ENCODE measurements at places on chromosomes 6 and 20. TPM values are rescaled to one million over a fixed set of nuclear protein-coding genes. Genes with fewer than 3 reads are reported as not detected.

The SNAP91 gene
- total RNA-seq, result not detected

The DLL1 gene
- 0.55 TPM for total RNA-seq

DNA sequence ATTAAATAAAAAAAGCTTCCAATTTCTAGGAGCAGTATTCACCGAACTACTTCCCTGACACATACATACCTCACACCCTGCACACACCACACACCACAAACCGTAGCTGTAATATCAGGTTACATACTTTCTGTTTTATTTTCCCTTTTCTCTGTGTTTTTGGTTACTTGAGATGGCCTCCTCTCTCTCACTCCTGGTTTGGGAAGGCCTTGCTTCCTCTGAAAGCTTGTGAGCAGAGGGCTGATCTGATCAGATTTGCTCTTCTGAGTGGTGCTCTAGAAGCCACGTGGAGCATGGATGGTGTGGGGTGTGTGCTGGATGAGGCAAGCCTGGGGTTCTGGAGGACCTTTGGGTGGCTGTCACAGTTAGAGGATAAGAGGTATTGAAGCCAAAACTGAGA lies 20.9 kb downstream of the UTRN start:
- H3K4me1 ChIP-seq, result peaks cover 28% of the 10 kb centered on the region
- peak overlapping the region; percentile 25 for H3K27ac ChIP-seq
- H3K36me3 ChIP-seq, result no peaks in the 10 kb centered on the region
- peak overlapping the region; percentile 4 for H3K4me3 ChIP-seq
- no peaks in the 10 kb centered on the region for H3K27me3 ChIP-seq

GRCh38 chr6:33053230-33053629 lies 20.2 kb downstream of the HLA-DPA1 start:
- no peak overlapping the region for H3K4me3 ChIP-seq
- H3K27ac ChIP-seq, result no peak overlapping the region
- no peak for DNase-seq
- no peaks in the 10 kb centered on the region for H3K4me1 ChIP-seq

DNA sequence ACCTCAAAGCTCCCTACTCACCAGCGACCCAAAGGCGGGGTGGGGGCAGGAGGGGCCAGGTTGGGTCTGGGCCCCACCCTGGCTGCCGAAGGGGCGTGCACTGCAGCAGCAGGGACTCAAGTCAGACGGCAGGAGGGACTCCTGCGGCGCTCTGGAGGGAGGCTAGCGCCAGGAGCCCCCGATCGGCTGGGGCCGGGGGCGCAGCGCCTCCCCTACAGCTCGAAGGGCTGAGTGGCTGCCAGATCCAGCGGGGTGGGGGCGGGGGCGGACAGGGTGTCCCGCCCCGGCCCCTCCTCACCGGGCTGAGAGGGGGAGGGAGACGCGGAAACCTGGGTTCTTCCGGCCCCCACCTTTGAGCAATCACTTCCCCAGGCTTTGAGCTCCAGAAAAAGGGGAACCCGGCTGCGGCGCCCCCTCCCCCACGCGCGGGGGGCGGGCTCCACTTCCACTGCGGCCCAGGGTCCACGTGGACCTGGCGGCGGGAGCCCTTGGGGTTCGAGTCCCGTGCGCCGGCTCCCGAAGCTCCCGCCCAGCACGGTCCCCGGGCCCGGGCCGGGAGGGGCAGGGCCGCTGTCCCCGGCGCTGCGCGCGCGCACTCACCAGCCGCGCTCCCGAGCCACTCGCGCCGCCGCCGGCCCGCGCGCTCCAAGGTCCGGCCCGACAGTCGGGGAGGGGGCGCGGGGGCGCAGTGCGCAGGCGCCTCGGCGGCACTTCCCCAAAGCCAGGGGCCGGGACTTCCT lies at the start of gene RGS19:
TSS of gene RGS19 (minus strand) at position 246 of the 740 bp plus-strand sequence. CDS start 2,632 bp downstream, outside the sequence.
- H3K27me3 ChIP-seq, result peaks cover 3% of the 10 kb centered on the region
- peaks cover 27% of the 10 kb centered on the region for H3K4me1 ChIP-seq
- peak within 1 kb of the TSS; percentile 90 for H3K4me3 ChIP-seq
- peaks cover 3% of the 10 kb centered on the region for H3K36me3 ChIP-seq

- no peak overlapping the region for H3K4me3 ChIP-seq
- H3K27me3 ChIP-seq, result no peaks in the 10 kb centered on the region
- H3K4me1 ChIP-seq, result no peaks in the 10 kb centered on the region
- DNase-seq, result no peak
- H3K36me3 ChIP-seq, result no peaks in the 10 kb centered on the region
Measured at GRCh38 chr6:165744555-165745228, 81.7 kb upstream of the PDE10A start.

- no peak for DNase-seq
- H3K4me1 ChIP-seq, result no peaks in the 10 kb centered on the region
- H3K36me3 ChIP-seq, result peaks cover 2% of the 10 kb centered on the region
- H3K27me3 ChIP-seq, result peaks cover 2% of the 10 kb centered on the region
Measured at GRCh38 chr6:5012519-5012918, 8.7 kb upstream of the RPP40 start.

DNA sequence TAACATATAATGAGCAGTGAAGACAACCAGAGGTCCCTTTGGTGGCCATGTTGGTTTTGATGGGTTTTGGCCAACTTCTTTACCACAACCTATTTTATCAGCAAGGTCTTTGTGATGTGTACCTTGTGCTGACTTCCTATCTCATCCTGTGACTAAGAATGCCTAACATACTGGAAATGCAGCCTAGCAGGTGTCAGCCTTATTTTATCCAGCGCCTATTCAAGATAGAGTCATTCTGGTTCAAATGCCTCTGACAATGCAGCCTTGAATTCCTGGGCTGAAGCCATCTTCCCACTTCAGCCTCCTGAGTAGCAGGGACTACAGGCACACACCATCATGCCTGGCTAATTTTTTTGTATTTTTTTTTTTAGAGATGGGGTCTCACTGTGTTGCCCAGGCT lies 7.8 kb upstream of the TRIM38 start:
- H3K4me3 ChIP-seq, result no peak overlapping the region
- H3K36me3 ChIP-seq, result peaks cover 18% of the 10 kb centered on the region
- no peak for DNase-seq
- no peaks in the 10 kb centered on the region for H3K27me3 ChIP-seq

Data from activated CD4-positive, alpha-beta memory T cell treated with anti-CD3 and anti-CD28 coated beads for 36 hours (primary cell).